ENCODE measurements at places on chromosomes 1 and 21.

GRCh38 chr1:182308826-182309225 lies 82.8 kb downstream of the GLUL start:
- no peak for DNase-seq

- DNase-seq, result no peak
These were observed 46.7 kb downstream of the TRIT1 start for GRCh38 chr1:39836595-39837110.

- DNase-seq, result no peak
These were observed 40.5 kb upstream of the SYT2 start for GRCh38 chr1:202750761-202751160.

- peak; percentile 53 for DNase-seq
These were observed 61.0 kb downstream of the WDR4 start for GRCh38 chr21:42818328-42818749.

- DNase-seq, result no peak
These were observed 182.0 kb downstream of the CDC42BPA start for GRCh38 chr1:227136210-227136820.

- DNase-seq, result peak; percentile 19
These were observed 7.0 kb upstream of the CDK11B start for GRCh38 chr1:1665815-1666251.

DNA sequence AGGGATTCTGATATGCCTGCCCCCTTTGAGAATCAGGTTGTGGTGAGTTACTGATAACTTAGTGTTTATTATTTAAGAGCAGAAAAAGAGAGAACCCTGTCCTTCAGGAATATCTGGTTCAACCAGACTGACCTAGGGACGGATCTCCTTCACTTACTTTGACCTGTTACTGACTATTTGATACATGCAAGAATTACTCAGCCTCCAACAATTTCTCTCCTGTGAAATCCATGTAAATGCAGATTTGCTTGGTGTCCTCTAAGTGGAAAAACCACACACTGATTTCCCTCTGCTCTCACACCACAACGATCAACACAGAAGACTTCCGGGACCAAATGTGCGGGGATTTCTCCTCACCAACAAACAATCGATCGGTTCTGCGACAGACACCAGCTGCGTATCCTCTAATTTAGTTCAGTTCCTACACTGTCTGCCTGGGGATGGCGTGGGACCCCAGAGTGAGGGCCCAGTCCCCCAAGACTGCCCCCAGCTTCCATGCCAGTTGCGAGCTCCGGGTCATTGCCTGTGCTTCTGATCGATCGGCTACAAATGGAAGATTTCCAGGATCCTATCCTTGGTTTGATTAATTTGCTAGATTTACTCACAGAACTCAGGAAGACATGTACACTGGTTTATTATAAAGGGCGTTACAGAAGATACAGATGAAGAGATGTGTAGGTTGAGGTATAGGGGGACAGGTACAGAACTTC lies 51.7 kb downstream of the BACE2 start:
- DNase-seq, result no peak

DNA sequence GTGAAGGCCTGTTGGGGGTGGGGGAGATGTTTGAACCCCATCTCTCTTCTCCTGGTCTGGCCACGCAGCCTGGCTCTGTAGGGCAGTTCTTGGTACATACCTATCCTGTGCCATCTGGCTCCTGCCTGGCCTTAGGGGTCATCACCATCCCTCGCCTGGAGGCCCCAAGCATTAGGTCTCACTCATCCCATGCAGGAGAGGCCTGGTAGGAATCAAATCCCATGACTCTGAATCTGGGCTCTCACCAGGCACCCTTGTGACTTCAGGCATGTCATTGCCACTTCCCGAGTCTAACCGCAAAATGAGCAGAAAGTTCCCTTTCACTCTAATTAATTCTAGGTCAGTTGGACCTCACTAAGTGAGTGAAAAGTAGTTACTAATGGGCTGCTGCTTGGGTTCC lies 37.2 kb downstream of the ETNK2 start:
- no peak for DNase-seq

DNA sequence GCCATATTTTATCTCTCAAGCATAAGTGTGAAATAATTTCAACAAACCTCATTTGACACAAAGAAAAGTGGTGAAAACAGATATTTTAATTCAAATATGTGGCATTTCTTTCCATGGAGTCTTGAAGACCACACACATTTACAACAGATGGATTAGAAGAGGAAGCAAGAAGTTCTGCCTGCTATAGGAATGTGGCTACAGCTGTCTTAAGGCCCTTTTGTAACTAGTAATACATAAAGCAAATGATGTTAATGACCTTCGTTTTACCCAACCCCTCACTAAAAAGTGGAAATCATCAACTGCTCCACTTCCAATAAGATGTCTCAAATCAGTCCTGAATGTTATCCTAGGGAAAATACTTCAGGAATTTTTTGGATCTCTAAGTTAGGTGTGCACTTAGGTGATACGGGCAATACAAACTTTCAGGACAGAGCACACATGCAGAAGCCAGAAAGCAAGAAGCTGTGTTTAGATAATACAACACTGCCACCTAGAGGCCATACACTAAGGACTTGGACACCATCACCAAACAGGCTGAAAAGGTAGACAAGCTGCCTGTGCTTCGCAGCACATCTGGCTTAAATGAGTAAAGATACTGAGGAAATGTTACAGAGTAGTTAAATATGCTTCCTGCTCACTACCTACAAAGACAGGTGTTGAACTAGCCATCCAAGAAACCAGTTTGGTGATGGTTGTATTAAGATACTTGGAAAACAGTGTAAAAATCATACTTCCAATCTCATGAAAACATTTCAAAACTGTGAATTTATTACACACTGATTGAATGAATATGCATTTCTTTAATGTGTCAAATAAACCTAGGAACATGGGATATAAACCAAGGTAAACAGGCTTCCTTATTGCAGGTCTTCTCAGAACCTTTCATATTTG lies 24.4 kb downstream of the RRAGC start:
- peak; percentile 53 for DNase-seq

DNA sequence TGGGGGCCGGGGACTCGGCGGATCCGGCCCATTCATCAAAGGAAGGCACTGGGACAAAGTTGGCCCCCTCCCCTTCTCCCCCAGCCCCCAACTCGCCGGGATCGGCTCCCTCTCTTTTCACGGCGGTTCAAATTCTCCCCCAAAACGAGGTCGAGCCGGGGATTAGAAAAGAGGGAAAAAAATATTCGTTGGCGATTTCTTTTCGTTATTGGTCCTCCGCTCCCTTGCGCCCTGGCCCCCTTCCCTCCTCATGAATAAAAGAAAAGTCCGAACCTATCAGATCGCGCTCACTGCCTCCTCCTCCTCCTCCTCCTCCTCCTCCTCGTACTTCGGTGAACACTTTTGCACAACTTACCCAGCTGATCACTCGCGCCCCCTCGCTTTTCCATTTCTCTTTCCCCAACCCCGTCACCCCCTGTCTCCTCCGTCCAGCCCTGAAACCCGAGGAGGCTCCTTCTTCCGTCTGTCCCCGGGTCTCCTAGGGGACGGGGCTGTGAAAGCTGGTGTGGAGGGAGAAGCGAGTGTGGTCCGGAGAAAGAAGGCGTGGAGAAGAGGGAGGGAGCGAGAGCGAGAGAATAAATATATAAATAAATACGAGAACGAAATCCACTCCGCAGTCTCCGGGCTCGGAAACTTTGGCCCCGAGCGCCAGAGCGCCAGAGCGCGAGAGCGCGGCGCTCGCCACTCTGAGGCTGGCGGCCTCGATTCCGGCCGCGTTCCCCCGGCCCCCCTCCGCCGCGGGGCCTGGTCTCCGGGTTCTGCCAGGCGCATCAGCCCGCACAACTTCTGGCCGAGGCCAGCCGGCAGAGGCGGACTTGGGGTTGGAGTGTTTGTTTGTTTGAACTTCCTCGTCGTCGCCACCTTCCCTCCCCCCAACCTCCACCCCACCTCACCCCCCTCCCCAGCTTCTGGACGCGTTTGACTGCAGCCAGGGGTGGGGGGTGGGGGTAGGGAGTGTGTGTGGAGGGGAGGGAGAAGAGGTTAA lies at the start of gene PAX7:
TSS of gene PAX7 (plus strand) at position 336 of the 985 bp plus-strand sequence. CDS start 758 bp downstream, outside the sequence.
- no peak for DNase-seq

GRCh38 chr1:79285667-79286066 lies 279.1 kb upstream of the ADGRL4 start:
- no peak for DNase-seq

DNA sequence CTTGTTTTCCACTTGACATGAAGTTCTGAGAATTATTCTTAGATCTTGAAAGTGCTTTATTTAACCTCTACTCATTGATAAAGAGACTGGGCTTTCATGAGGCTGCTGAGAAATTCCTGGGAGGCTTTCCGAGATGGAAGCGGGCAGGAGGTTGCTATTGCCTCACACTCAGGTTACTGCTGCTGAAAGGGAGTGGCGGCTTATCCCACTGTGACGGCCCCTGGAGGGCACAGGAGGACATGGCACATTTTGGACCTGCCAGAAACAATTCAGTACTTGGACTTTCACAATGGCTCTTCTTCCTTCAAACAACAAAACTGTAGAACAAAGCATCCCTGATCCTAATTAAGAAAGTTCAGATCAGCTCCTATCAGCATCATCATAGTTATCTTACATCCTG lies 16.2 kb upstream of the MARK1 start:
- no peak for DNase-seq

DNA sequence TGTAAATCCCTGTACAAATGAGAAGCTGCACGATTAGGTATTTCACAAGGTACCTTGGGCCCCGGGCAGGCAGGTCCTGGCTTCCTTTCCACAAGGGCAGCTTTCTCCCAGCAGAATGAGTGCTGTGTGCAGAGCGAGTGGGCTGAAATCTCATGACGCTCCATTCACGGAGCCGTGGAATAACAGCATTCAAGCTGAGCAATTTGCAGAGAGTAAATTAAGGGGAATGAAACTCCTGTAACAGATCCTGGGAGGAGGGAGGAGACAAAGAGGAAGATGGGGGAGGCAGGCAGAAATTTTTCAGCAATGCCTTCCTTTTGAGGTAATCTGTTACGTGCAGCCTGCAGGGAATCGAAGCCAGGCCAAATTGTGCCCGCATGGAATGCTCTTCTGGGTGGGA lies 239.9 kb downstream of the TNR start:
- no peak for DNase-seq

DNA sequence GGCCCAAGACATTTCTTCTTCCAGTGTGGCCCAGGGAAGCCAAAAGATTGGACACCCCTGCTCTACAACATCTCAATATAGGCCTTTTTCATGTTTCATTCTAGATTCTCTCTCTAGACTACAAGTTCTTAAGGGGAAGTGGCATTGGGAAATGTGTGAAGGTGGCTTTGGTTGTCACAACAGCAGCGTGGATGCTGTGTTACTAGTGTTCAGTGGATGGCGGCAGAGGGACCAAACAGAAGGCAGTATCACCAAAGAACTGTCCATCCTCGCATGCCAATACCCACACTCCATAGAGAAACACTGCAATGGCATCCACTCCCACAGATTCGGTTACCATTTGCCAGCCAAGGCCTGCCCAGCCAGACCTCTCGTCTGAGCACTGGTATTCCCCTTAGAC lies 24.3 kb upstream of the IFNAR2 start:
- DNase-seq, result no peak

- no peak for DNase-seq
These were observed 3.8 kb downstream of the NCSTN start for GRCh38 chr1:160346958-160347357.

GRCh38 chr1:15013767-15014166 lies 139.8 kb upstream of the TMEM51 start:
- DNase-seq, result no peak

- DNase-seq, result no peak
These were observed 180.3 kb downstream of the NEGR1 start for GRCh38 chr1:72101840-72102632.

DNA sequence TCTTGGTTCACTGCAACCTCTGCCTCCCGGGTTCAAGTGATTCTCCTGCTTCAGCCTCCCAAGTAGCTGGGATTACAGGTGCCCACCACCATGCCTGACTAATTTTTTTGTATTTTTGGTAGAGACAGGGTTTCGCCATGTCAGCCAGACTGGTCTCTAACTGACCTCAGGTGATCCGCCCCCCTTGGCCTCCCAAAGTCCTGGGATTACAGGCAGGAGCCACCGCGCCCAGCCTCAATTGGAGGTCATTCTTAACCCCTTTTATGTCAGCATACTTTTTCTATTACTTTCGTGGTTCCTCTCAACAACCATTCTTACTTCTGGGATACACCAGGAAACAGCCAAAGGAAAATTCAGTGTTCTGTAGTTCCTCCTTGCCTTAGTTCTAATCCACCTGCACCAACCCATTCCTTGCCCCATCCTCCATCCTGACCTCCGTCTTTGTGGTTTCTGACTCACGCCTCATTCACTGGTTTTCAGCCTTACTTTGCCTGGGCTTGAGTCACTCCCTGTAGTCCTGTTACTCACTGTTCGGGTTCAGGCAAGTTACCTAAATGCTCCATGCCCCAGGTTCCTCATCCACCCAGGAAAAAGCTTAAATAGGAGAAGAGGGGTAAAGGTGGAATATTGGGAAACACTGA lies 12.9 kb upstream of the BCL10 start:
- no peak for DNase-seq

- no peak for DNase-seq
These were observed 486.6 kb downstream of the USP25 start for GRCh38 chr21:16216288-16216962.

- no peak for DNase-seq
These were observed 3.3 kb downstream of the TTLL10 start for GRCh38 chr1:1176931-1177330.

- no peak for DNase-seq
These were observed 10.9 kb downstream of the OLIG2 start for GRCh38 chr21:33036430-33037162.

DNA sequence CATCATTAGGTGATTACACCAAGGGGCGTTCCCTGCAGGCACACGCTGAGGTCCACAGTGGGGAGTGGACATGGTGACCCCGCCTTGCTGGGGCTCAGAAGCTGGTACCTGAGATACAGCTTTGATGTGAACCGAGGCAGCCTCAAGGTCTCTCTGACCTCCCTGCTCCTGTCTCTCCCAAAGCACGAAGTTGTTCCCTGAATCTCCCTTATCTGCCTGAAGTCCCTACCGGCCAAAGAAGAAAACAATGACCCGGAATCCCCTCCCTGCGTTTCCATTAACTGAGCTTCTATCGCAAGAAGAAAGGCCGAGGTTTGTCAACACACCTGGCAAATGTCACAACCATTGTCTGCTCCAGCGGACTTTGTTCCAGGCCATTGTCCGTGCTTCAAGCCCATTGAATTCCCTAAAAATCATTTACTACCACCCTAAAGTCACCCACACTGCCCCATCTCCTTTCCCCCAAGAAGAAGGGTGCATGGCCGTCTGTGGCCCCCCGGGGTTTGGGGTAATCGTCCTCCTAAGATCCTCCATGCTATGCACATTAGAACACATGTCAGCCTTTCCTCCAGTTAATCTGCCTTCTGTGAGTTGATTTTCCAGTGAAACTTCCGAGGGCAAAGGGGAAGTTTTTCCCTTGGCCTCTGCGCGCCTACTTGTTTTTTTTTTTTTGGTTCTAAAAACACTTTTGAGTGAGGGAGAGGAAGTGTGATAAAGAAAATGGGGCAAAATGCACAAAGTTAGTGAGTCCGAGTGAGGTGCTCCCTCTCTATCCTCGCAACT lies 48.1 kb upstream of the COL18A1 start:
- no peak for DNase-seq

Data from stimulated activated CD4-positive, alpha-beta T cell treated with anti-CD3 and anti-CD28 coated beads, Interleukin-1b, Interleukin-23, amount 100 ng/mL, for 4 hours (primary cell).